ENCODE measurements at places on chromosomes 12 and 14.

DNA sequence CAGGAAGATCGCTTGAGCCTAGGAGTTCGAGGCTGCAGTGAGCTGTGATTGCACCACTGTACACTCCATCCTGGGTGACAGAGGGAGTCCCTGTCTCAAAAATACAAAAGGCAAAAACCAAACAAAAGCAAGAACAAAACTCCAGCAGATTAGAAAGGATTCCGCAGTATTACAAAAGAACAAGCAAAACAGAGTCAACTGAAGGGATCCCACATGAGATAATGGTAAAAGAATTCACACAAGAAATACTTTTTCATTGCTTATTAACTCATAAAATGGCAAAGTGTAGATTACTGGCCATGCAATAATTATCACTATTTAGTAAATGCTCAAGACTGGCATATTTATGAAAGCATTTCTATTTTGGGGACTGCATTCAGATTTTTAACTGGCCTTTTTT is 35.4 kb downstream of the BEST3 start:
- DNase-seq, result no peak

DNA sequence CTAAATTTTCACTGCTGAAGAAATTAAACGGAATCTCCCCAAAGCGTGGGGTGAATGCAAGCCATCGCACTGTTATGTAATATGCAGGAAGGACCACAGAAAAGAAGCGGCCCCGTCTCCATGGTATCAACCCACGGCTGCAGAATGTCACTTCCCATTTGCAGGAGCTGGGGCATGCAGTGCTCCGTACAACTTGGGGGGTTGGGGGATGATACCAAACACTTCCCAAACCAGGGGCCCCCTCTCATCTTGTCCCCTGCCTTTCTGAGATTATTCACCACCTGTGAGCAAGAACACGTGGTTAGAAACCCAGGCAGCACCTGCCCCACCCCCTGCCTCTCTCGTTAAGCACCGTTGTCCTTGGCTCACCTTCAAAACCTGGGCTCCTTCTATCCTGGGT is 505.1 kb upstream of the TMEM132C start:
- DNase-seq, result no peak

- DNase-seq, result peak; percentile 11
Observed at GRCh38 chr12:7190268-7191055, 976 bp downstream of the PEX5 start.

- no peak for DNase-seq
Observed at GRCh38 chr12:53173085-53173715, 7.3 kb upstream of the ZNF740 start.

DNA sequence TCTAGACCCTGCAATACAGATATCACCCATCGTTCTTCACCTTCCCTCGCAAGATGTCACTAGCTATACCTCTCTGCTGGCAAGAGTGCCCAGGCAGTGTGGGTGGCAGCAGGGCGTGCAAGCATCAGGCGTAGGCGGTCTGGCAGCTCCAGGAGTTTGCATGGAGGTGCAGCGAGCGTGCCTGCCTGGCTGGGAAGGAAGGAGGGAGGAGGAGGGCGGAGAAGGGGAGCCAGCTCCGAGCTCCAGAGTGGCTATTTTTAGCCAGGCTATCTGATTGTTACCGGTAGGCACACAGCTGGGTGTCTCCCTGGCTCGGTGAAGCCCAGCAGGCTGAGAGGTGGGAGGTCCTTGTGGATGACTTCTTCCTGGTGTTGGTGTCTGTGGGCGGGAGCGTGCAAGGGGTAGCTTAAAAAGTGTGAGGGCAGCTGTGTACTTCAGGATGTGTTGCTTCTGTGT is 6.2 kb downstream of the FOXJ2 start:
- peak; percentile 38 for DNase-seq

- DNase-seq, result no peak
Observed at GRCh38 chr12:114140576-114140975, 174.5 kb upstream of the RBM19 start.

- no peak for DNase-seq
Observed at GRCh38 chr12:105032703-105033357, 46.7 kb downstream of the NOPCHAP1 start.

- DNase-seq, result no peak
Observed at GRCh38 chr12:105322070-105322469, 8.4 kb upstream of the C12orf75 start.

DNA sequence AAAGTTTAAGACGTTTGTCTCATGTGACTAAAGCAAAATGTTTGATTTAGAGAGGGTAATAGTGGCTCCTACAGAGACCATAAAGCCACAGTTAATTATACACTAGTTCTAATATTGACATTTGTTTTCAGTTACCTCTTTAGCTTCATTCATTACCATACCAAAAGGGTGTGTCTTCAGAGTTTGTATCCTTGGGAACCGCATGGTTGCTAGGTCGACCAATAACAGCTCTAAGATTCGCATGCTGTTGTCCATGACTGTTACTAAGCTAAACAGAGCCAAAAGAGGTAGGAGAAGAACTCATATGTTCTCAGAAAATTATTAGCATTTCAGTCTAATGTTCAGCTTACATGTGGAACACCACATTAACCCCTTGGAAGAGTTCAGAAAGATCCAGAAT is 36.2 kb upstream of the ETNK1 start:
- no peak for DNase-seq

- DNase-seq, result no peak
Observed at GRCh38 chr12:130994821-130995375, 41.2 kb downstream of the ADGRD1 start.

DNA sequence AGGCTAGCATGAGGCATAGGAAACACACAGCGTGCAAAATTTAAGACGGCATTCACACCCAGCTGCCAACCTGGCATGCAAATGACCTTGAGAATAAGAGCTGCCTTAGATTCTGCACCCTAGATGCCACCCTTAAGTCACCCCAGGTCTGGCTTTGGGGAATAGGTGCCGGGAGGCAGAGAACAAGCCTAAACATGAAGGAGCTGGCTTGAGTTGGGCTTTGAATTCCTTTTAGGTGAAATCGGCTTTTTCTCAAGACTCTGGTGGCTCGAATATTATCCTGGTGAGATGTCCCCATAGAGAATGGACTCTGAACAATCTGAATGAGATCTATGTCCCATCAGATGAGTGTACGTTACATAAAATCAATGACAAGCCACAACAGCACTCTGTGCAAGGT is 1090.5 kb downstream of the VRK1 start:
- DNase-seq, result no peak

GRCh38 chr12:69642531-69642930 is 31.8 kb upstream of the LRRC10 start:
- no peak for DNase-seq

DNA sequence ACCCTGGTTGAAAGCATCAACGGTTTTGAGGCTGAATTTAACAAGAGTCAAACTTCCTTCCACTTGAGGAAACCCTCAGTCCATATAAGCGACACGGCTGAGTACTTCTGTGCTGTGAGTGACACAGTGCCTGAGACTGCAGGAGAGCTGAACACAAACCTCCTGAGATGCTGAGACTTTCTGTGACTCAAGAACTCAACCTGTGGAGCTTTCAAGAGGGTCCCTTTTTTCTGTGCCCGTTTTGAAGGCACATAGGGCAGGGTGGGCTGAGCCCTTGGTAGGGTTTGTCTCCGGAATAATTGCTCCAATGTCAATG is 305.3 kb upstream of the OR4E1 start:
- no peak for DNase-seq

- no peak for DNase-seq
Observed at GRCh38 chr12:123141615-123142517, 9.0 kb downstream of the PITPNM2 start.

GRCh38 chr14:34330846-34331245 is 131.2 kb downstream of the SPTSSA start:
- DNase-seq, result no peak

- no peak for DNase-seq
Observed at GRCh38 chr12:46946137-46946536, 120.3 kb upstream of the SLC38A4 start.

GRCh38 chr12:53300187-53300586 is 692 bp downstream of the MYG1 start:
- DNase-seq, result peak; percentile 34

DNA sequence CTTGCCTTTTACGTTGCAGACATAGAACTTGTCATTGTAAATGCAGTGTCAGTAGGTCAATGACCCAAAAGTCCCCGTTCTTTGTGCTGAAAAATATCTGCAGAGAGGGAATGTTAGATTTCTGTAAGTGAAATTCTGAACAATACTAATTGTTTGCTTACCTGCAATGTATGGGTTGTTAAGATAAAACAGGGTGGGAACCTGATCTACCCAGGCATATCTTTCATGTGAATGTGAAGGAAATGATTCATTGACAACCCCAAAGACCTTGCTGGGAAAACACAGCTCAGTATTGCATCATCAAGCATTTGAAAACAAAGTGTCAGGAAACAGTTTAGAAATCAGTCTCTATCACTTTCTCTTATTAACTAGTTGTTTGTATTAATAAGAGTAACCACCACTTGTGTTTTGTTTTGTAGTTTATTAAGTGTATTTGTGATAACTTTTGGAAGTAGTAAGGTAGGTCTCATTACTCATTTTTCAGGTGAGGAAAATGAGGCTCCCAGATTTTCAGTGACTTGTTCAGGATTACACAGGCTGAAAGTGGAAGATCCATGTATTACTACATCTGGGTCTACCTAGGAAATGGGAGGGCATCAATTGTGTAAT is 57.9 kb upstream of the SLC38A2 start:
- DNase-seq, result no peak

DNA sequence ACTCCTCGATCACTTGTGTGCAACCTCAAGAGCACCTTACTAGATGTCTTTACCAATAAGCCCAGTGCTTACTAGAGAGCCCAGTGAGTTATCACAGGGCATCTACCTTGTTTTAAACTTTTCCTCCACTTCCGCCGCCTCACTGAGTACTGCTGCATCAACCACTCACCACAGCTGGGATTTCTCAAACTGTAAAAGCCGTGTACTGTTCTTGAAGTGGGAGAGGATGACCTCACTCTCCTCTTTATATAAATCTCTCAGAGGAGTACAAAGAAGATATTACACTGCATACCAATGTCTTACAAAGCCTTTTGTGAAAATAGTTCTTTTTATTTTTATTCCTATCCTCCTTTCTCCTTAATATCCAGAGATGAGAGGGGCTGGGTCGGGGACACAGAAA is 94.1 kb downstream of the PLCZ1 start:
- no peak for DNase-seq

- DNase-seq, result no peak
Observed at GRCh38 chr12:25785134-25785533, 173.3 kb upstream of the RASSF8 start.

DNA sequence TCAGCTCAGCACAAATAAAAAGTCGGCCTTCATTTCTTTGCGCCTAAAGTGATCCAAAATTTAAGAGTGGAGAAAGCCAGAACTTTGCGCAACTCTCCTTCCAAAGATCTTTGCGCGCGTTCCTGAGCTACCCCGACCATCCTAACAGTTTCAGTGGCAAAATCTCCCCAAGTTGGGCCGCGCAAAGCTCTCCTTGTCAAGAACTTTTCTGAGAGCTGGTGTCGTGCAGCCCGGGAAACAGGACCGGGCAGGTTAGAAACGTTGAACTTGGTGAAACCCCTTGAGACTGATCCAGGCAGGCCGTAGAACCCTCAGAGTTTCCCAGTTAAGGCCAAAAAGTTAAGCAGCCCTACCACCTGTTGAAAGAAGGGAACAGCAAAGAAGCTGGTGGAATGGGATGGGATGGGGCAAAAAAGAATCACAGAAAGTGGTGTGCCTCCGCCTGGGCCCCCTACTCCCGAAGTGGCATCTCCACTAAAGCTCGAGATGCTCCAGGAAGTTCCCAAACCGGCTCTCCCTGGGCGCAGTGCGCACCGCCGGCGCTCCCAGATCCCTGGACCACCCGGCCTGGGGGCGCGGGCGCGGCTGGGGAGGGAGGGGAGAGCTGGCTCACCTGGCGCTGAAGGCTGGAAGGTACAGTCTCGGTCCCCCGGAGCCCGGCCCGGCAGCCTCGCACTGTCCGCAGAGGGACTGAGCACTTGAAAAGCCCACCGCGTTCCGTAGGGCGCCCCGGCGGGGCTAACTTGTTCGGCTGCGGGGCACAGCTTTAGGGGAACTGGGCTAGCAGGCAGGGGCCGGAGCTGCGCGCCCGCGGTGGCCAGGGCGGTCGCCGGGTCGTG is 768 bp downstream of the DBX2 start:
- DNase-seq, result no peak

DNA sequence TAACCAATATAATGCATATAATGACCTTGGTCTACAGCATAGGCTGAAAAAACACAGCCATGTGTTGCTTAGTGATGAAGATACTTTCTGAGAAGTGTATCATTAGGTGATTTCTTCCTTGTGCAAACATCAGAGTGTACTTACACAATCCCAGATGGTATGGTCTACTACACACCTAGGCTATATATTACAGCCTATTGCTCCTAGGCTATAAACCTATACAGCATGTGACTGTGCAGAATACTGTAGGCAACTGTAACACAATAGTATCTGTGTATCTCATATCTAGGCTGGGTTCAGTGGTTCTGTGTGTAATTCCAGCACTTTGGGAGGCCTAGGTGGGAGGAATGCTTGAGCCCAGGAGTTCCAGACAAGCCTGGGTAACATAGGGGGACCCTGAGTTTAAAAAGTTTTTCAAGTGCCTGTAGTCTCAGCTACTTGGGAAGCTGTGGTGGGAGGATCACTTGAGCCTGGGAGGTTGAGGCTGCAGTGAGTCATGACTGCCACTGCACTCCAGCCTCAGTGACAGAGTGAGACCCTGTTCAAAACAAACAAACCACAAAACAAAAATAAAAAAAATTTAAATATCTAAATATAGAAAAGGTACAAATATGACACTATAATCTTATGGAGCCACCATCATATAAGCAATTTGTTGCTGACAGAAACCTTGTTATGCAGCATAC is 66.6 kb downstream of the GRIP1 start:
- DNase-seq, result no peak

DNA sequence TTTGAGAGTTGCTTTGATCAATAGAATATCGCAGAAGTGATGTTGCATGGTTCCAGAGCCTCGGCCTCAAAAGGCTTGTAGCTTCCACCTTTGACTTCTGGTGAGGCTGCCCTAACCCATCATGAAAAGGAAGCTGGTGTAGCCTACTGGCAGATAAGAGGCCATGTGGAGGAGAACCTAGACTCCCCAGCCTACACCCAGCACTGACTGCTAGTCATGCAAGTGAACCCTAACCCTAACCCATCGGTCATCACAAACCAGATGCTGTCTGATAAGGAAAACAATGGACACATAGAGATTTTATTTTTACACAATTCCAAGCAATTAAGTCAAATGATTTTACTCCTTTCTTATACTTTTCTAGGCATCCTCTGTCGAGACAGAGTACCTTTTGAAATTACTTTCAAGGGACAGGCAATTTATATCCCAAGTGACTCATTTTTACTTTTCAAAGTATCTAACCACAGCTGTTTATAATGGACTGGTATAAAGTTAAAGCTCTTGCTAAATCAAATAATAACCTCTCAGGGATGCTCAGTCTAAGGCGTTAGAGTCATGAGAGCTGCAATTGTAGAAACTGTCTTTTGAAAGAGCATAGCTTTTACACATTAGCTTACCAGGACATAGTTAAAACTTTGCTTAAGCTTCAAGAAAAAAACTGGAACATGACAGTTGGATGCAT is 17.6 kb downstream of the PTPRB start:
- DNase-seq, result no peak

- peak; percentile 51 for DNase-seq
Observed at GRCh38 chr12:49903700-49904423, at the start of gene FAIM2. Gene FAIM2 (minus strand): TSS chr12:49903900. CDS start chr12:49903792, 108 bp downstream.
